ENCODE measurements at places on chromosomes 7 and 10.

DNA sequence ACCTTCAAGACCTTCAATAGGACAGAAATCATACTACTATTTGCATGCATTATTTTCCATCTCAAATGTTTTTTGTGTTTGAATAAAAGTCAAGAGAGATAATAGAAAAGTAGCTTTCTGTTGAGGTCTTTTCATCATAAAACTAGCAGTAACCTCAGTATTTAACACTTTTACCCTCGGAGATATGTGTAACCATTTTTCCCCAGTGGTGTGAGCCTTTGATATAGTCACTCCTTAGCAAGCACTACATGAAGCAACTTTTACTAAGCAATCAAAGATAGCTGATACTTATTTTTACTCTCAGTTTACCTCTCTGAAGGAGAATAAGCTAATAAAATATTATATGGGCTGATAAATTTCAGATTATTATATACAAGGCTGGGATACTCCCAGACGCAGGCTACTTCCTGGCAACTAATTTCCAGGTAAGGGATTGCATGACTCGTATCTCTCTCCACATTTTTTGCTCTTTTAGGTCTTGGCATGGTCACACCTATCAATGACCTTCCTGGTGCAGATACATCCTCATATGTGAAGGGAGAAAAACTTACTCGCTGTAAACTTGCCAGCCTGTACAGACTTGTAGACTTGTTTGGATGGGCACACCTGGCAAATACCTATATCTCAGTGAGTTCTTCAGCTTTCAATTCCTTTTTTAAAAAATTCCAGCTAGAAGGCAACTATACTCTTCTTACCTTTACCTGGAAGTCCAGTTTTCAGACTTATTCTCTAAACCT lies 91.5 kb upstream of the MXI1 start:
- no peak for DNase-seq

DNA sequence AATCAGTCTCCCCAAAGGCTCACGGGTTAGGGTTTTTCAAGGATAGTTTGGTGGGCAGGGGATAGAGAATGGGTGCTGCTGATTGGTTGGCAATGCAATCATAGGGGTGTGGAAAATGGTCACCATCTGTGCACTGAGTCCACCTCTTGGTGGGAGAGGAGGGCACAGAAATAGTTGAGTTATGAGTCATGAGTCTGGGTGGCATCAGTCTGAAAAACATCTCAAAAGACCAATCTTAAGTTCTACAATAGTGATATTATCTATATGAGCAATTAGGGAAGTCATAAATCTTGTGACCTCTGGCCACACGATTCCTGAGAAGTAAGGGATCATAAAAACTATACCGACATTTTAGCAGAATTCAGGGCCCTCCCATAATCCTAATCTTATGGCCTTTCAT lies 62.7 kb downstream of the LGI1 start:
- DNase-seq, result no peak

DNA sequence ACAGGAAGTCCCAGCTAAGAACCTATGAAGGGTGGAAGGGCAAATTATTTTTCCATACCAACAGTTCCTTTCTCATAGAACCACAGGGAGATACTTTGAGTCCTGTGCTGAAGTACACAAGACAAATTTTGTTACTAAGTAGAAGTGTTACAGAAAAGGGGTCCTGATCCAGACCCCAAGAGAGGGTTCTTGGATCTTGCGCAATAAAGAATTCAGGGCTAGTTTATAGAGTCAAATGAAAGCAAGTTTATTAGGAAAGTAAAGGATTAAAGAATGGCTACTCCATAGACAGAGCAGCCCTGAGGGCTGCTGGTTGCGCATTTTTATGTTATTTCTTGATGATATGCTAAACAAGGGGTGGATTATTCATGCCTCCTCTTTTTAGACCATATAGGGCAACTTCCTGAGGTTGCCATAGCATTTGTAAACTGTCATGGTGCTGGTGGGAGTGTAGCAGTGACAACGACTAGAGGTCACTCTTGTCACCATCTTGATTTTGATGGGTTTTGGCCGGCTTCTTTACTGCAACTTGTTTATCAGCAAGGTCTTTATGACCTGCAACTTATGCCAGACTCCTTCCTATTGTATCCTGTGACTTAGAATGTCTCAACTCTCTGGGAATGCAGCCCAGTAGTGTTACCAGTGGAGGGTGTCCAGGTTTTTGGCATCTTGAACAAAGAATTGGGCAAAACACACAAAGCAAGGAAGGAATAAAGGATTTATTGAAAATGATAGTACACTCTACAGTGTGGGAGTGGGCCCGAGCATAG lies 409.4 kb downstream of the SH2D4B start:
- DNase-seq, result no peak

- DNase-seq, result no peak
Measured at GRCh38 chr7:116770941-116771340, 91.4 kb upstream of the CAPZA2 start.

DNA sequence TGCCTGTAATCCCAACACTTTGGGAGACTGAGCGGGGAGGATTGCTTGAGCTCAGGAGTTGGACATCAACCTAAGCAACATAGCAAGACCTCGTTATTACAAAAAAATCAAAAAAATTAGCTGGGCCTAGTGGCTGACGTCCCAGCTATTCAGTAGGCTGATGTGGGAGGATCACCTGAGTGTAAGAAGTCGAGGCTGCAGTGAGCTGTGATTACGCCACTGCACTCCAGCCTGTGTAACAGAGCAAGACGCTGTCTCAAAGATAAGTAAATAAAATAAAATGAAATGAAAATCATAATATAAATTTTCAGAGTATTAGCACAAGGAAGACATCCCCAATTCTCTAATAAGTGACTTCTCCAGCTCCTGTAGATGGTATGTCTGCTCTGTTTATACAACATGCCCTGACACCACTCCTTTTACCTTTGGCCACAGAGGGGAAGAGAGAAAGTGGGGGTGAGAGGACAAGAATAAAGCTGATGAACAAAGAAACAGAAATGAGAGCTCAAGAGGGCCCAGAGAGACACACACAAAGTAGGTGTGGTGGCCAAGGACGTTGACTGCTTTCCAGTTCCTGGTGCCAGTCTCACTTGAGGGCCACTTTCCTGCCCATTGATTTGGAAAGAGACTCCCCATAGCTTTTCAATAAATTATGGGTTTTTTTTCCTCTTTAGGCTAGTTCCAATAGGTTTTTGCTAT lies 62.9 kb downstream of the PTTG1IP2 start:
- DNase-seq, result no peak

- no peak for DNase-seq
Measured at GRCh38 chr7:122762071-122762470, 59.3 kb upstream of the RNF148 start.

DNA sequence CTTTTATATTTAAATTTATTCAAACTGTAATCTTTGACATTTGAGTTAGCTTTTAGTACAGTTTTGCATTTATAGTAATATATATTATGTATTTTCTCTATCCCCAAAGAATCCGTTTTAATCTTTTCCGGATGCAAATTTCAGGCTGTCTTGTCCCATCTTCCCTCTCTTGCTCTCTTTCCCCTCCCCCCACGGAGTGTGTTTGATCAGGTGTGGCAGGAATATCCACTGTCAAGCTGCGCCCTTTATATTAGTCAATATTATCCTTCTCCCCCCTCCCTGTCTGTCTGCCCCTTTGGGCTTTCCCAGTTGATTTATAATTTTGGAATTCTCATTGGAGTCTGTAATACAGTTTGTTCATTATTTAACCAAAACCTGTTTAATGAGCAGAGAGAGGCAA lies 19.0 kb downstream of the GBF1 start:
- DNase-seq, result no peak

DNA sequence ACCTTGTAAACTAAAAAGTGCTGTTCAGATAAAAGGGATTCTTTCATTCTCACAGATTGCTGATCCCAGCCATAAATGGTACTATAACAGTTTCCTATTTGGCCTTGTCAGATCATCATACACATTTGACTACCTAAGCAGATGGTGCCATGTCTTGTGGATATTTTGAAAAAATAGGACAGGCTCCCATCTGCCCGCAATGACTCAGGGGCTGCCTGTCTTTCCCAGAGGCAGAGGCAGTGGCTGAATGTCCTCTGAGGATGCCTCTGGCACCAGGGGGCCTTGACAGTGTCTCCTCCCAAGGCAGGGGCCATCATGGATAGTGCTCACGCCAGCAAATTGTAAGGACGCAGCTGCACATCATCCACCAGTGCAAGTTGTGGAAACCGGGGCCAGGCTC lies 323.0 kb upstream of the PODXL start:
- no peak for DNase-seq

All from D721Med (cell line).